ENCODE measurements at places on chromosomes 11 and 22.

- peaks cover 3% of the 10 kb centered on the region for H3K36me3 ChIP-seq
- no peak for DNase-seq
- H3K4me3 ChIP-seq: no peak overlapping the region
- no peaks in the 10 kb centered on the region for H3K4me1 ChIP-seq
- H3K27me3 ChIP-seq: peaks cover 25% of the 10 kb centered on the region
Observed at GRCh38 chr22:32018056-32018455, 25.0 kb upstream of the SLC5A1 start.

GRCh38 chr11:69868871-69869270, 49.7 kb upstream of the FGF3 start:
- H3K4me3 ChIP-seq: no peak overlapping the region
- no peak overlapping the region for H3K27ac ChIP-seq
- no peaks in the 10 kb centered on the region for H3K36me3 ChIP-seq
- H3K27me3 ChIP-seq: peaks cover 6% of the 10 kb centered on the region

DNA sequence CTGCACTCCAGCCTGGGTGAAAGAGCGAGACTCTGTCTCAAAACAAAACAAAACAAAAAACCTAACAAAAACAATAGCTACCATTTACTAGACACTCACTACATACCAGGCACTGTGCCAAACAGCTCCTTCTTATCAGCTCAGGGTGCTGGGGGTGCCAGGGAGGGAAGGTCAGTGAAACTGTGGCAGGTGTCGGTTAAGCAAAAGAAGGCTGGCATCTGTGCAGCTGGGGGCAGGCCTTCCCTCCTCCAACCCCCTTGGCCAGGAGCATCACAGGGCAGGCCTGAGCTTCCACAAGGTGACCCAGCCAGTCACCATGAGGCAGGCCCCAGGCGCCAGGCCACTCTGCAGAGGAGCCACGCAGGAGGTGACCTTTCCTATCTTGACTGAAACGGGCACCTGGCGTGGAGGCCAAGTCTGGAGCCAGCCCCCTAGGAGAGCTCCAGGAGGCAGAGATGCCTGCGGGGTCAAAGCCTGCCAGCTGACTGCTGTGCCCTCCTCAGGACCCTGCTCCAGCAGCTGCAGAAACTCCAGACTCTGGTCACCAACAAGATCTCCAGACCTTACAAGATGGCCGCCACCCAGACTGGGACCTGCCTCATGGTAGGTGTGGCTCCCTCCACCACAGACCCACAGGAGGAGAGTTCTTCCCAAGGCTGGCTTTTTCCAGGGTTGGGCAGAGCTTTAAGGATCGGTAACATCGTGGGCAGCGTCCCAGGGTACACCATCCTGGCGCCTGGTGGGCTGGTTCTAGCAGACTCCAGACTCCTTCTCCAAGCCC, 31.3 kb upstream of the DGKZ start:
- peaks cover 2% of the 10 kb centered on the region for H3K36me3 ChIP-seq
- DNase-seq: no peak
- no peak overlapping the region for H3K4me3 ChIP-seq
- peaks cover 2% of the 10 kb centered on the region for H3K4me1 ChIP-seq

DNA sequence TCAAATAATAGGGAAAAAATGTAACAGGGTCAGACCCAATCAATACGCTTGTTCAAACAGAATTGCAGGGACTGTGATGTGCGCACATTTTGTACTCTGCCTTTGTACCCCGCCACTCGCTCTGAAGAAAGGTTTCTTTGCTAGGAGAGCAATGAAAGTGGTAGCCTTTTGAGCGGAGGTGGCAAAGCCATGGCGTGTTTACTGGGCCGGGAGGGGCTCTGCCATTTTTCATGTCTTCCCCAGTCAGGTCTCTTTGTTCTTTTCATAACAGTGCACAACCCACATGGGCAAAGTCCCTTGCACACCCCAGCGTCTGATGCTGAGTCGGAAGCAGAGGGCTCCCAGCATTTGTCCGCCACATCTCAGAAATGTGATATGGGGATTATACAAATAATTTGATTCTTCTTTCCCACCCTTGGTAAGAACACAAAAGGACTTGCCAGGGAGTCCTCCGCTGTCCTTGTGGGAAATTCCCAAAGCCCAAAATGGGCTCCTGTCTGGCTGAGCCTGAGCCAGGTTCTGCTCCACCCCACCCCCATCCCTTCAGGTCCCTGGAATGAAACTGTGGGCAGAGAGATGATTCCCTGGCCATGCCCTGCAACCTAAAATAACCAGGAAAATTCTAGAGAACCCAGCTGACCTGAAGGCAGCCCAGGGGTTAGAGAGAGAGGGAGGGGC, 36.6 kb downstream of the C11orf58 start:
- H3K36me3 ChIP-seq: peaks cover 2% of the 10 kb centered on the region
- DNase-seq: no peak
- H3K4me3 ChIP-seq: no peak overlapping the region

DNA sequence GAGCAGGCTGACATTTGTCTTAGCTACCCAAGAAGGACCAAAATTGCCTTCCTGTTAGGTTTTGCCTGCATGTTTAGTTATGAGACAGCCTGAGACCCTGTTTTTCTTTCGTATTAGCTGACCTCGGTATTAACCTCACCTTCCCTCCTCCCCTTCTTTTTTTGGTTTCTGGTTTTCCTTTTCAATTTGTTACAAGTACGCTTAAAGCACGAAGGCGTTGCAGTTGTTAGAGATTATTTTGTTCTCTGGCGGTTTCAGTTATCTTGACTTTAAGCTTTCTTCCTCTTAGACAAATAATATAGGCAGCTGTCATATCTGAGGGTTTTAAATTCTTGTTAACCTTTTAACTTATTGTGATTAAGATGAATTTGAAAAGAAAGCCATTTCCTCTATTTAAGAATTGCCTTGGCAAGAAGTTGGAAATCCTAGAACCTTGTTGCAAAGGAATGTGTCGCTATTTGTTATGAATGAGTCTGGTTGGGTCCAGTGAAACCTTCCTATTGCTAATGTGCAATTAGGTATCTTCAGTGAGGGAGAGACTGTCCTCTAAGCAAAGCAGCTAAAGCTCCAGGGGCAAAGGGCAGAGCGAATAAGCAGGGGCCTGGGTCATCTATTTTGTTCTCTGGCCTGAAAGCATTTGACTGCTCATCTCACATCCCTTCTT, 45.7 kb downstream of the PACS1 start:
- peaks cover 69% of the 10 kb centered on the region for H3K4me1 ChIP-seq
- peak overlapping the region; percentile 9 for H3K4me3 ChIP-seq
- no peaks in the 10 kb centered on the region for H3K27me3 ChIP-seq
- H3K36me3 ChIP-seq: no peaks in the 10 kb centered on the region

DNA sequence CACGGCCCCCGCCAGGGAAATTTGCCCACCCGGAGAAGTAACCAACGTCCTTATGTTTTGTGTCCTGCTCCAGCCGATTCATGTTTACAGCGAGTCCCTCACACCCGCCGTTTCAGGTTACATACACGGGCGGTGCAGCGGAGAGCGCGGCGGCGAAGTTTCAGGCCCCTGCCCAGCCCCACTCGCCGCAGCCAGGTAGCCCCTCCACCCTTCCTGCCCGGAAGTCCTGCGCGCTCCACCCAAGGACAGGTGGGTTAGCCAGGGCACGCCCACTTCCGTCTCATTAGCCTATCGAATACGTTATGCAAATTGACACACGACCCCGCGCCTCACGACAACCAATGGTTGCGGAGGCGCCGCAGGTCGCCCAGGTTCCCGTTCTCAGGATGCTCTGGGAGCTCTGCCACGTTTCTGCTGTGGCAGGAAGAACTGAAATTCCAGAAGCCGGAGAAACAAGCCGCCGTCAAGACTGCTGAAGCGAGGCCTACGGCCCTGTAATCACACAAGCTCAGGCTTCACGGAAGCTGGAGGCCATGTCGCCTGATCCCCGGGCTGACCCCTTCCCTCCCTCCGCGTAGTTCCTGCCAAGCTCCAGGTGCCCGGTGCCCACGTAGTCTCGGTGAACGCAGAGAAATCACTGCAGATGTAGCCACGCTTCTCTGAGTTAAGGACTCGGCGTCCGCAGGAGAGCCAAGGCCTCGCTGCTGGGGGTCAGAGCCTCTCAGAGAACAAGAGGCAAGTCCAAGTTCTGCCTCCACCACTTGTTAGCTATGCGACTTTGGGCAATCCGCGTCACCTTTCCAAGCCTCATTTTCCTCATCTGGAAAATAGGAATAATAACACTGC, 22.4 kb upstream of the MYH9 start:
- no peaks in the 10 kb centered on the region for H3K36me3 ChIP-seq
- H3K4me1 ChIP-seq: peaks cover 14% of the 10 kb centered on the region
- peak overlapping the region; percentile 72 for H3K4me3 ChIP-seq
- H3K27me3 ChIP-seq: no peaks in the 10 kb centered on the region

GRCh38 chr11:42957831-42958230, 354.0 kb upstream of the API5 start:
- no peak overlapping the region for H3K27ac ChIP-seq
- no peaks in the 10 kb centered on the region for H3K36me3 ChIP-seq
- no peak for DNase-seq
- H3K27me3 ChIP-seq: no peaks in the 10 kb centered on the region

DNA sequence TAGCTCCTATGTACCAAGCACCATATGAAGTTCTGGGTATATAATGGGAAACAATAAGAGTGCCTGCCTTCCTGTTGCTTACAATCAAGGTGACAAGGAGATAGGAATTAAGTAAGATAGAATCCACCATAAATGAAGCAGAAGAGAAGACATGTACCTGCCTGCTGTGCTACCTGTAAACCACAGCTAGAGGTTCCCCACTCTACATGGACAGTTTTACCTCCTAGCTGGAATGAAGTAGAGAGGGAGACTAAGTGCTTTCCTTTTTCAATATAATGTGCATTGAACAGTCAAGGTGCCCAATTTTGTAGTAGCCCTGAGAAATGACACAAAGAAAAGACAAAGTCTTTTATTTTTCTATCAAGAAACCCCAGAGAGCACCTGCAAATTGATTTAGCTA, 984.6 kb downstream of the DLG2 start:
- no peak for DNase-seq
- no peaks in the 10 kb centered on the region for H3K4me1 ChIP-seq
- no peaks in the 10 kb centered on the region for H3K36me3 ChIP-seq
- H3K27ac ChIP-seq: no peak overlapping the region
- H3K27me3 ChIP-seq: no peaks in the 10 kb centered on the region

DNA sequence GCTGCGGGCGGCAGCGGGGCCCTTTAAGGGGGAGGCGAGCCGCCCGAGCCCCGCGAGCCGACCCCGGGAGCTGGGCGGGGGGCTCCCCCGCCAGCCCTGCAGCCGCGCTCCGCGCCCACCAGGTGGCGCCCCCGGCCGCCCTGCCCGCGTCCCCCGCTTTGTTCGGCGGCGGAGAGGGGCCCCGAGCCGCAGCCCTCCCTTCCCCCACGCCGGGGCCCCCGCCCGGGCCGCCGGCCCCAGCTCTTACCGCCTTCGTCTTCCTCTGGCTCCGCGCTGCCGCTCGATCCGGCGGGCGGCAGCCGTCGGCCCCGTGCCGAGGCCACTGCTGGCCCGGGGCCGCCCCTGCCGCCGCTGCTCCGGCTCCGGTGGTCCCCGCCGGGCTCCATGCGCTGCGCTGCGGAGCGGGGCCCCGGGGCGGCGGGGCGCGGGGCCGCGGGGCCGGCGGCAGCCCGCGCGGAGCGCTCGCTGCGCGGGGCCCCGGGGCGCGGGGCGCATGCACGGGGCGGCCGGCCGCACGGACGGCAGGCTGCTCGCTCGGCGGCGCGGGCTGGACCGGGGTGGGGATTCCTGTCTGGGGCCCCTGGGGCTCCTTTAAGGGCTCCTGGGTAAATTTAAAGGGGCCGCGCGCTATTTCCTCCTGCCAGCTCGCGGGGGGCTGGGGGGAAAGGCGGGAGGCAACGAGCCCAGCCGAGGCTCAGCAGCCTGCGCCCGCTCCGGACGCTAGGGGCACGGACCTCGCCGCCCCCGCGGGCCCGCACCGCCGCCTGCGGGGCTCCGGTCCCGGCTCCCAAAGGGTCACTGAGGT, at the start of gene ZFTA:
TSS of gene ZFTA (minus strand) at position 539 of the 805 bp plus-strand sequence. CDS start at position 386, 153 bp downstream.
- peak within 1 kb of the TSS; percentile 94 for H3K27ac ChIP-seq
- DNase-seq: peak; percentile 73
- peak within 1 kb of the TSS; percentile 86 for H3K4me3 ChIP-seq
- H3K36me3 ChIP-seq: no peaks in the 10 kb centered on the region
- peaks cover 37% of the 10 kb centered on the region for H3K4me1 ChIP-seq
- peaks cover 2% of the 10 kb centered on the region for H3K27me3 ChIP-seq

- H3K4me1 ChIP-seq: peaks cover 29% of the 10 kb centered on the region
- no peak overlapping the region for H3K4me3 ChIP-seq
- no peak for DNase-seq
- no peaks in the 10 kb centered on the region for H3K27me3 ChIP-seq
Observed at GRCh38 chr11:16973338-16973964, 40.8 kb downstream of the PLEKHA7 start.
